ENCODE measurements at places on chromosomes 5 and 9. TPM values are rescaled to one million over a fixed set of nuclear protein-coding genes. Genes with fewer than 3 reads are reported as not detected.

- DNase-seq: no peak
Observed at GRCh38 chr9:17622141-17622540, 43.3 kb downstream of the SH3GL2 start.

Gene SPINK6
- 5.3 TPM for polyA plus RNA-seq

GRCh38 chr5:36239370-36240293 is 2.1 kb downstream of the NADK2 start:
- DNase-seq: no peak

GRCh38 chr5:7866196-7866595 is 2.6 kb downstream of the FASTKD3 start:
- DNase-seq: no peak

Gene ARHGEF28
- 7.5 TPM for polyA plus RNA-seq

- DNase-seq: no peak
Observed at GRCh38 chr9:93288341-93288740, 104.4 kb downstream of the WNK2 start.

Gene FKTN
- 9.6 TPM for polyA plus RNA-seq

DNA sequence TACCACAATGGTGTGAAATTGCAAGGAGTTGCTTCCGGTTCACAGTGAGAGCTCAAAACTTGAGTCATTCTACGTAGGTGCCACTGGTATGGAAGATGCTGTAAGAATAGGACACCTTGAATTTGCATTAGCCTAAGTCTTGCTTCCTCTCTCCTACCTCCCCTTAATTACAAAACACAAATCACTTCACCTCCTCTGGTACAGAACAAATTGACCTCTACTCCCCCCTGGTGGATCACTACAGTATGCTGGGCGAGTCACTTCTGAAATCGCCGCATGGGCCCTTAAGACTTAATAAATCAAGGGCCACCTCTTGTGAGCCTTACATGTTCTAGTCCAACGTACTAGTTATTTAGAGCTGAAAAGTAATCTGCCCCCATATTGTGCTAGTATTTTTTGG is 145.3 kb upstream of the SMARCA2 start:
- peak; percentile 11 for DNase-seq

DNA sequence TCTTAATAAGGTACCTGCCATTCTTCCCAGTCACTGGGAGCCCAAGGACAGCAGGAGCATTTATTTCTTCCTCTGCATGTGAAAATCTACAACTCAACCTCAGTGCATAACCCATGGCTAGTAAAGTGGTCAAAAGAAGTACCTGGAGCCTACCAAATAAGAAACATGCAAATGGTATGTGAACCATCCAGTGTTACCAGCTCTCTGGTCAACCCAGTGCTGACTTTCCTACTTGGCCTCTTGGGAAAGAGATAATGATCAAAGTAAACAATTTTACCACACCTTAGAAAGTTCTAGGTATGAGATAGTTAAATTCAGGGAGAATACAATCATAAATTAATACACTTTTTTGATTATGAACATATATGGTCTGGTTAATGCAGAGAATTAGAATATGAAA is 325.6 kb downstream of the ENC1 start:
- peak; percentile 85 for DNase-seq

Gene LVRN
- polyA plus RNA-seq: not detected

- no peak for DNase-seq
Observed at GRCh38 chr9:125028041-125028440, 87.2 kb upstream of the GOLGA1 start.

DNA sequence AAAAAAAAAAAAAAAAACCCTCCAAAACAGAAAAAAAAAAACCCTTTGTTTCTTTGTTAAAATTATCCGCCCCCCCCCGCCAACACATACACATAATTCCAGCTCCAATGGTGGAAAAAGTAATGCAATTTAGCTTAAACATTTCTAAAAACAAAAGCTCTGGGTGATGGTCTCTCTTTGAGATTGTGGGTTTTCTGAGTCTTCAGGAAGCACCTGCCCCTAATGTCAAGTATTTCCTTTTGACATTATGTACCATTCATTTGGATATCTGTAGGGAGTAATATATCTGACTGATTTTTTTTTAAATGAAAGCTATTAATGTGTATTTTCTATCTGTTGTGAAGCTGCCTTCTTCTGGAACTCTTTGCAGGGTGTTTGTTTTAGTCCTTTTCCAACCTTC is 389.7 kb downstream of the TAF11L14 start:
- no peak for DNase-seq

- no peak for DNase-seq
Observed at GRCh38 chr9:91178281-91179236, 183.2 kb downstream of the AUH start.

DNA sequence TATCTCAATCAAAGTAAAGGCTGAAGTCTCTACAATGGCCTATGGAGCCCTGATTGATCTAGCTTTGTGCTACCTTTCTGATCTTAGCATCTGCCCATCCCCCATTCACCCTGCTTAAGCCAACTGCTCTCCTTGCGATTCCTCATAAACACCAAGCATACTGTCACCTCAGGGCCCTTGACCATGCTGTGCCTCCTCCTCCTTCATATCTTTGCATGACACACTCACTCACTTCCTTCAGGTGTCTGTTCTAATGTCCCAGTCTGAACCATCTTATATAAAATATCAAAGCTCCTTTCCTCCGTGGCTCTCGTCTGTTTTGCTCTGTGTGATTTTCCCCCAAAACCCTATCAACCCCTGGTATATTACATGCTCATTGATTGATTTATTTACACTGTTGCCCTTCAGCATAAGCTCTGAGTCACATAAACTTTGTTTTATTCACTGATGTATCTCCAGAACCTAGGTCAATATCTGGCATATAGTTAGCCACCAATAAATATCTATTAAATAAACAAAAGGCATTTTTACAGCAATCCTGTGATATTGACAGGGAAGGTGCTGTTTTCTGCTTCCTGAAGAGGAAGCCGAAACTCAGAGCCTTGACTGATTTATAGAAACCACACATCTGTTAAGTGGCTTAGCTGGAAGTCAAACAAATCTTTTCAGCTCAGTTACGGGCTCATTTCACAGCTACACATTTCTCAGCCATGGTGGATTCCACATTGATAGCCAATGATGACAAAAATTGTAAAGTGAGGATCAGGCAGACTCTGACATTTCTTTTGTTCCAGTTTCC is 103.6 kb downstream of the BOD1 start:
- no peak for DNase-seq

Gene NIPBL
- 25.1 TPM for polyA plus RNA-seq

Gene TEX48
- polyA plus RNA-seq: not detected

Gene UAP1L1
- polyA plus RNA-seq: 3.9 TPM

DNA sequence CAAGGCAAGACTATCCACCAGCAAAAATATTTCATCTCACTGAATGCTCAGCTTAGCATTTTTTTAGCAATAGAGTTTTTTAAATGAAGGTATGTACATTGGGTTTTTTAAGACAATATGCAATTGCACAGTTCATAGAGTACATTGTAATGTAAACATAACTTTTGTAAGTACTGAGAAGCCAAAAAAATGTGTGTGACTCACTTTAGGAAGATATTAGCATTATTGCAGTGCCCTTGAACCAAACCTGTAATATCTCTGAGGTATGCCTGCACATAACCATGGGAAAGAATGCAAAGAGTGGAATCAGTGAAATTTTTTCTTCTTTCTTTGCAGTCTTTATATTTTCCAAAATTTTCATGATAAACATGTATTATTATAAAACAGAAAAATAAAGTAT is 1533.3 kb upstream of the WWC1 start:
- peak; percentile 8 for DNase-seq

DNA sequence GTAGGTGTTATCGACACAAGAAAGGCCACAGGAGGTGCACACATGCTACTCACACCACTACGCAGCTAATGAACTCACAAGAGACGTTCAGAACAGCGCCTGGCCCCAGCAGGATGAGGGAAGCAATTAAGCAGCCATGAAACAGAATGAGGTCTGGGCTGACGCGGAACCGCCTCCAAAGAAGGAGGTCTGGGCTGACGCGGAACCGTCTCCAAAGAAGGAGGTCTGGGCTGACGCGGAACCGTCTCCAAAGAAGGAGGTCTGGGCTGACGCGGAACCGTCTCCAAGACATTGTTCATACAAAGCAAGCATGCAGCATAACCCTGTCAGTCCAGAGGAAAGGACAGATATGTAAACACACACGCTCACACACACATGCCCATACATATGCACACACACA is 63.2 kb upstream of the ZNF354A start:
- no peak for DNase-seq

GRCh38 chr5:56356121-56356835 is 123.1 kb upstream of the ANKRD55 start:
- peak; percentile 24 for DNase-seq

Gene TMEM161B
- 5.8 TPM for polyA plus RNA-seq

GRCh38 chr9:6834306-6834705 is 76.5 kb downstream of the KDM4C start:
- no peak for DNase-seq

DNA sequence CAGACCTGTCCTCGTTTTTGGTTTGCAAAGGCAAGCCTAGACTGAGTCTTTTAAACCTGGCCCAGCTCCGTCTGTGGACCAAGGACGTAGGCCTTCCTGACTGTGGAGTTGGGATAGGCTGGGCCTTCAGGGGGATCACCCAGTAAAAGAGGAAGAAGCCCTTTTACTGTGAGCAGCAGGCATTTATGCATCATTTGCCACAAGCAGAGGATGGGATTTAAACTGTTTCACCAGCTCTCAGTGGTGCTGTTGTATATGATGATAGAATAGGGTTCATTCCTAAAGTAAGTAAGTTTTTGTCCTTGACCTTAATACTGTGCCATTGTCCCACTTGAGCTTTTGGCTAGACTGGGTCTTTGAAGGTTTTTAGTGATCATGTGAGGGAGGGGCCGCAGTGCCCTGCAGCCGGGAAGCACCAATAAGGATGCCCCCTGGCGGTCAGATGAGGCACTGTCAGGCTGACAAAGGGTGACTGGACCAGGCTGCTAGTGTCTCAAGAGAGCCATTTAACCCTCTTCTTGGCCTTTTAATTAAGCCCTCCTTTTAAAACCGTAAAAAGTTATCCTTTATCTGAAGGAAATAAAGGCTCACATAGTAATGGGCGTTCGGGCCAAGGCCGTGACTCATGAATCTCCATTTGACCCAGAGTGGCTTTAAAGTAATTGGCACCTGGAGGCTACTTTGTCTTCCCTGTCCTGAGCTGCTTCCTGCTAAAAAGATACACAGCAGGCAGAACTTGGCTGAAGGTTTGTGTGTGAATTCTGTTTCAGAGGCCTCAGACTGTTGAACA is 74.0 kb downstream of the UBAP1 start:
- no peak for DNase-seq

Data from mammary epithelial cell (primary cell).